ENCODE measurements at places on chromosomes 5 and 9.

GRCh38 chr5:76273206-76273885 lies 129.7 kb upstream of the IQGAP2 start:
- peak; percentile 86 for DNase-seq

- DNase-seq = no peak
Observed at GRCh38 chr5:1312993-1313833, 18.3 kb upstream of the TERT start.

- no peak for DNase-seq
Observed at GRCh38 chr9:2758162-2758897, 41.0 kb downstream of the KCNV2 start.

- DNase-seq = no peak
Observed at GRCh38 chr5:81239613-81240012, 6.5 kb downstream of the CKMT2 start.

DNA sequence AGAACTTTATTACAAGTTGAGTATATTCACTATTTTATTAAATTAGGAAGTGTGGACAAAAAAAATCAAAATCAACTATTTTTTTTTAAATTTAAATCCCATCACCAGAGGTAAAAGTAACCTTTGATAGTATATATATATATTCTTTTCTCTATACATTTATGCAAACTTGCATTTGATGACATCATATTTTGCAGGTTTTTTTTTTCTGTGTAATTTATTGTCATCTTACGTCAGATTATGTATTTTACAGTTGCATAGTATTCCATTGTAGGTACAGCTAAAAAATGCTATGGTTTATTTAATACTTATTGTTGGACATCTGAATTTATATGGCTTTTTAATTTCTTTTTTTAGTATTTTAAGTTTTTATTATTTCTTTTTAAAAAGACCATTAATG lies 25.5 kb downstream of the APC start:
- DNase-seq = no peak

DNA sequence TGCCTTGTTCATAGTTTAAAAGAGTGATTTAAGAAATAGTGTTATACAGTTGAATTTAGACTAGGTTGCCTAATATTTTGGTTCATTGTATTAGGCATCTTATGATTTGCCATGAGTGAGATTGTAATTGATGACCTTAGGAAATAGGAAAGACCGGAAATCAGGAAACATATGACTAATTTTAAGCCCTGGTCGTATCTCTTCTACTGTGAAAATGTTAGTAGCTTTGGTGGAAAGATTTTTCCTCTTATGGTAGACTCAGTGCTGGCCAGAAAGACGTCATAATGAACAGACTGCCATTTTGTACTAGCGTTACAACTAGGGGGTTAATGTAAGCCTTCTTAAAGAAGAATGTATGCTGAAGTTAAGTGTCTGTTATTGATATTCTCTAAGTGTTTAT lies 21.7 kb downstream of the SMARCA2 start:
- DNase-seq = no peak

DNA sequence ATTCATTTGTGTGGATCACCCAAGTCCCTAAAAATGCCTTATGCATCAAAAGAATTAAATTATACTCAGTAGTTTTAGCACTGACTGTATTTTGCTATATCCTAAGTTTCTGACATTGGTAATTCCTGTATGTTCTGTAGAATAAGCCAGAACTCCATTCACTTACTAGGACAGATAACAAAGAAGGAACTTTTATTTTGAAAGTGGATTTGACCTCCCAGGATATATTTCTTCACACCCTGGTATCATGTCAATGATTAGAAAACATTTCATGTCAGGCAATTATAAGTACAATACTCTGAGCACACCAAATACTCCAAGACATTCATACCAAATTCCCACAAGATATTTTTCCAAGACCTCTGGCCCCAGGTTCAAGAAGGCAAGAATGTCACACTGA lies 28.7 kb upstream of the MYOT start:
- no peak for DNase-seq

GRCh38 chr5:136892000-136892399 lies 526.7 kb upstream of the TRPC7 start:
- no peak for DNase-seq

GRCh38 chr9:69874301-69875060 lies 53.9 kb downstream of the CFAP95 start:
- no peak for DNase-seq

- peak; percentile 61 for DNase-seq
Observed at GRCh38 chr9:119365291-119366027, 3.8 kb downstream of the BRINP1 start.

- DNase-seq = no peak
Observed at GRCh38 chr9:6562871-6563430, 82.6 kb downstream of the GLDC start.

GRCh38 chr5:110053205-110053604 lies 363.5 kb downstream of the MAN2A1 start:
- DNase-seq = peak; percentile 74

GRCh38 chr9:131833906-131834305 lies 94.0 kb upstream of the RAPGEF1 start:
- no peak for DNase-seq

DNA sequence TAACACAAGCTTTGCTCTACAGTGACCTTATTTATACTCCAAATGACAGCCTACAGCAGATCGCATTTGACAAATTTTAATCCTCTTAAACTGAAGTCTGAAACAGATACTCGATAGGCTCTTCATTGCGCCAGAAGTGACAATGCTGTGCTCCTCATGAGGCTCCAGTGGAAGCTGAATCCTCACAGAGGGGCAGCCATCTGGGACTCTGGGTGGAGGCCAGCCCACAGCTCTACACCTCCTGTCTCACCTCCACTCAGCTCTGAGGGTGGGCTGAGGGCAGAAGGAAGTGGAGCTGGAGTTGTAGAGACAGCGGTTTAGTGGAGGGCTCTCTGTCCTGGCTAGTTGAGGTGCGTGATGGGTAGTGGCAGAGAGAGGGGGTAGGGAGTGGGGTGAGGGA lies 283.3 kb upstream of the ANKRD55 start:
- DNase-seq = no peak

All from A673 (cell line).